ENCODE measurements at places on chromosomes 16 and 17. TPM values are rescaled to one million over a fixed set of nuclear protein-coding genes. Genes with fewer than 3 reads are reported as not detected.

DNA sequence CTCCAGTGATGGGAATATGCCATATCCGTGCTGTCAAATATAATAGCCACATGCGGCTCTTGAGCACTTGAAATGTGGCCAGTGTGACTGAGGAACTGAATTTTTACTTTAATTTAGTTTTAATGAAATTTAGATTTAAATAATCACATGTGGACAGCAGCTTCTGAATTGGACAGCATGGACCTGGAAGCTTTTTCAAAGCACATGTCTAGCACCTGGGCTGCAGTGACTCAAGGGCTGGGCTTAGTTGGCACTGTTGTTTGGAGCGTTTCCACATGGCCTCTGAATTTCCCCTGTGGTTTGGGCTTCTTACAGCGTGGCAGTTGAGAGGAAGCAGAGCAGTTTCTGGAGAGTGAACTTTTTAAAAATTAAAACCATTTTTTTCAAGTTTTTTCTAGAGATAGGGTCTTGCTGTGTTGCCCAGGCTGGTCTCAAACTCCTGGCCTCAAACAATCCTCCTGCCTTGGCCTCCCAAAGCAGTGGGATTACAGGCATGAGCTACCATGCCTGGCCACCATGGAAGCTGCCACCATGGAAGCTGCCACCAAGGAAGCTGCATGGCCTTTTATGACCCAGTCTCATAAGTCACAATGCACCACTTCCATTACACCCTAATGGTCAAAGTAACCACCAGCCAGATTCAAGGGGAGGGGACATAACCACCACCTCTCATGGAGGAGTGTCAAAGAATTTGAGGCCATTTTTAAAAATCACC lies 6.7 kb upstream of the TOB1 start:
- no peaks in the 10 kb centered on the region for H3K27me3 ChIP-seq
- no peaks in the 10 kb centered on the region for H3K36me3 ChIP-seq
- H3K4me1 ChIP-seq = peaks cover 43% of the 10 kb centered on the region
- H3K4me3 ChIP-seq = no peak overlapping the region
- DNase-seq = no peak

- H3K36me3 ChIP-seq = peaks cover 15% of the 10 kb centered on the region
- H3K27ac ChIP-seq = no peak overlapping the region
- no peaks in the 10 kb centered on the region for H3K27me3 ChIP-seq
These were observed 12.8 kb downstream of the RECQL5 start for GRCh38 chr17:75654176-75654575.

GRCh38 chr17:67218385-67218950 lies 26.5 kb downstream of the HELZ start:
- no peak for DNase-seq
- H3K27me3 ChIP-seq = no peaks in the 10 kb centered on the region
- peaks cover 6% of the 10 kb centered on the region for H3K36me3 ChIP-seq
- H3K4me1 ChIP-seq = peaks cover 16% of the 10 kb centered on the region

Gene GLG1
- 61.5 TPM for total RNA-seq

GRCh38 chr17:28065706-28066105 lies 23.2 kb downstream of the NLK start:
- no peak overlapping the region for H3K4me3 ChIP-seq
- H3K4me1 ChIP-seq = no peaks in the 10 kb centered on the region
- no peaks in the 10 kb centered on the region for H3K36me3 ChIP-seq
- DNase-seq = no peak
- no peaks in the 10 kb centered on the region for H3K27me3 ChIP-seq

Gene DLX4
- not detected for total RNA-seq

DNA sequence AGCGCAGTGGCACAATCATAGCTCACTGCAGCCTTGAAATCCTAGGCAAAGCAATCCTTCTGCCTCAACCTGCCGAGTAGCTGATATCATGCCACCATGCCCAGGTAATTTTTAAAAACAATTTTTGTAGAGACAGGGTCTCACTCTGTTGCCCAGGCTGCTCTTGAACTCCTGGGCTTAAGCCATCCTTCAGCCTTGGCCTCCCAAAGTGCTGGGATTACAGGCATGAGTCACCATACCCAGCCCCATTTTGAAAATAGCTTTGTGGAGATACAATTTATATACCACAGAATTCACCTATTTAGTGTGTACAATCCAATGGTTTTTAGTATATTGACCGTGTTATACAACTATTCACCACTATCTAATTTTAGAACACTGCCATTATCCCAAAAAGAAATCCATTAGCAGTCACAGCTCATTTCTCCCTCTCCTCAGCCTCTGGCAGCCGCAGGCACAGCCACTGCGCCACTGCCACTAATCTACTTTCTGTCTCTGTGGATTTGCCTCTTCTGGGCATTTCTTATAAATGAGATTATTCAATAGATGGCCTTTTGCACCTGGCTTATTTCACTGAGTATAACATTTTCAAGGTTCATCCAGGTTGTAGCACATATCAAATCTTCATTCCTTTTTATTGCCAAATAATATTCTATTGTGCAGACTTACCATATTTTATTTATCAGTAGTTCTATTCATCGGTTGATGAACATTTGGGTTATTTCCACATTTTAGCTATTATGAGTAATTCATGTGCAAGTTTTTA lies 6.5 kb downstream of the RNF157 start:
- H3K27ac ChIP-seq = no peak overlapping the region
- no peaks in the 10 kb centered on the region for H3K4me1 ChIP-seq
- no peaks in the 10 kb centered on the region for H3K36me3 ChIP-seq
- DNase-seq = no peak
- no peak overlapping the region for H3K4me3 ChIP-seq

- peak overlapping the region; percentile 8 for H3K27ac ChIP-seq
- H3K4me3 ChIP-seq = no peak overlapping the region
- no peaks in the 10 kb centered on the region for H3K27me3 ChIP-seq
- H3K36me3 ChIP-seq = no peaks in the 10 kb centered on the region
- H3K4me1 ChIP-seq = peaks cover 24% of the 10 kb centered on the region
- DNase-seq = no peak
These were observed 90.4 kb upstream of the PLEKHM1 start for GRCh38 chr17:45580924-45581323.

Gene PYY
- total RNA-seq = not detected

Gene ABAT
- total RNA-seq = 14.5 TPM

Gene SKAP1
- total RNA-seq = 5.1 TPM

DNA sequence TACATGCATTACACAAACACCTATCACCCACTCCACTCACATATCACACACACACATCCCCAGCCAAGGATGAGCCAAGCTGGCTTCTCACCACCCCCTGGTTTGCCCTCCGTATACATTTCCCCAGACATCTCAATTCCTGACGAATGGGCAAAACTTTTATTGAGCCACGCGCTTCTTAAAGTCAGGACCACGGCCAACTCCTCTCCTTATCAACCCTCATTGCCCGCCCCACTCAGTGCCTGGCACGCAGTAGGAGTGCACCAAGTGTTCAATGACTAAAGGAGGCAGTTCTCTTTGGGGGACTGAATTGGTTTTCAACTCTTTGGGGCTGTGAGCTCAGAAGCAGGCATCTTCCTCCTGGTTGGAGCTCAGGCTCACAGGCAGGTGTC lies 22.5 kb upstream of the C16orf78 start:
- no peak for DNase-seq
- no peaks in the 10 kb centered on the region for H3K36me3 ChIP-seq
- no peaks in the 10 kb centered on the region for H3K4me1 ChIP-seq
- no peak overlapping the region for H3K27ac ChIP-seq
- H3K4me3 ChIP-seq = no peak overlapping the region
- peaks cover 62% of the 10 kb centered on the region for H3K27me3 ChIP-seq

- no peak overlapping the region for H3K4me3 ChIP-seq
- H3K27ac ChIP-seq = no peak overlapping the region
- no peak for DNase-seq
- no peaks in the 10 kb centered on the region for H3K4me1 ChIP-seq
- no peaks in the 10 kb centered on the region for H3K36me3 ChIP-seq
These were observed 352.9 kb downstream of the TMEM114 start for GRCh38 chr16:8237452-8237851.

DNA sequence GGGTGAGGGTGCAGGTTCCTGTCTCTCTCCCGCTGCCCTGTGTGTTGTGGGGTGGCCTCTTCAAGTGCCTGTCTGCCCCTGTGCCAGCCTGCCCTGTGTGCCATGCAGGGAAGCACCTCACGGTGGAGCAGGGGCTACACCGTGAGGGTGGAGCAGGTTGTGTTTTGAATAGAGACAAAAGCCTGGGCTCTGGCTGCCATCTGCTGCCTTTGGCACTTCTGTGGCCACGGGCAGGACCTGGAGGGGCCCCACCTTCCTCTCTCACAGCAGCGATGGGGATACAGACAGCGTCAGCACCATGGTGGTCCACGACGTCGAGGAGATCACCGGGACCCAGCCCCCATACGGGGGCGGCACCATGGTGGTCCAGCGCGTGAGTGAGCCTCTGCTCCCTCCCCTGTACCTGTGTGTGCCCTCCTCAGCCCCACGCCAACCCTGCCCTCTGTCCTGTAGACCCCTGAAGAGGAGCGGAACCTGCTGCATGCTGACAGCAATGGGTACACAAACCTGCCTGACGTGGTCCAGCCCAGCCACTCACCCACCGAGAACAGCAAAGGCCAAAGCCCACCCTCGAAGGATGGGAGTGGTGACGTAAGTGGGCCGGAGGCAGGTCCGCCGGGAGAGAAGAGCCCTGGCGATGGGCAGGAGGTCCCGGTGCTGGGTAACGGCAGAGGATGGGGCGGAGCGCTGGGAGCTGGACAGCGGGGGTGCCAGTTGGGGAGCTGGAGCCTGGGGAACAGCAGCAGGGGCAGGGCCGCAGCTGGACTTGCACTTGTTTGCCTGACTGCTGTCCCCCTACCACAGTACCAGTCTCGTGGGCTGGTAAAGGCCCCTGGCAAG lies 5.4 kb upstream of the C17orf107 start:
- DNase-seq = no peak
- no peak overlapping the region for H3K27ac ChIP-seq
- peaks cover 67% of the 10 kb centered on the region for H3K36me3 ChIP-seq
- H3K4me1 ChIP-seq = peaks cover 5% of the 10 kb centered on the region
- H3K4me3 ChIP-seq = no peak overlapping the region
- H3K27me3 ChIP-seq = peaks cover 3% of the 10 kb centered on the region

DNA sequence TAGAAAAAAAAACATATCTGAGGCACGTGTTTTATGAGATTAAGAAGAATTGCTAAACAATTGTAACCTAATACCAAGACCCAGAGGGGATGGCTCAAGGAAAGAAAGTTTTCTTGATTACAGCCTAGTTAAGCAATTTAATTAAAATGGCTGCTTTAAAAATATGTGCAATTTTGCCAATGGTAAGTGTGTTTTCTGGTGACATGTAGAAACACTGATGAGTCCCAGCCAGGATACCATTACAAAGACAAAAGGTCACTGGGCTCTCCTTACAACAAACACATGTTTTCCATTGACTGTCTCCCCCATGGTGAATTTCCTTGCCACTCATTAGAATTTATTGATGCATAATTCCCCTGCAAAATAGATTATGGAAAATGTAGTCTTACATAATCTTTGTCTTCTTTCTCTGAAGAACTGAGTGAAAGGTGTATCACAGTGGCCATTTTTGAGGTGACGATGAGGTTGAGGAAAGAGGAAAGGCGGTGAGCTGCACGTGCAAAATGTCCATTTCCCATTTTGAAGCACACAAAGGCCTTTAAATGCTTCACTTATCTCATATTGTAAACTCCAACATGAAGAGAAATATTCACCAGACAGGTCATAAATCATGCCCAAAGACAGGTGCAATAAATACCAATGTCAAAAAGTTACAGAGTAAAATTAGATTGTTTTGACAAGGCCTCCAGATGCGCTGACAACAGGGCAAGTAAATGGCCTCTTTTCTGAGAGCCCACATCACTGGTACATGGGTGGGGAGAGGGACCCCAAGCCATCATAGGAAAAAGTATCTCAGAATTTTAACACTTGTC lies 696.9 kb downstream of the KCNJ2 start:
- no peak overlapping the region for H3K27ac ChIP-seq
- no peaks in the 10 kb centered on the region for H3K27me3 ChIP-seq
- H3K4me3 ChIP-seq = no peak overlapping the region
- H3K4me1 ChIP-seq = no peaks in the 10 kb centered on the region
- no peak for DNase-seq

- H3K36me3 ChIP-seq = no peaks in the 10 kb centered on the region
- peaks cover 3% of the 10 kb centered on the region for H3K4me1 ChIP-seq
- H3K27ac ChIP-seq = peak overlapping the region; percentile 39
- H3K4me3 ChIP-seq = no peak overlapping the region
These were observed 17.9 kb upstream of the NSMCE1 start for GRCh38 chr16:27286451-27286850.

GRCh38 chr17:29847527-29848400 lies 82.3 kb downstream of the SSH2 start:
- no peaks in the 10 kb centered on the region for H3K36me3 ChIP-seq
- no peak overlapping the region for H3K27ac ChIP-seq
- DNase-seq = no peak

GRCh38 chr17:80189611-80190010 lies 19.8 kb downstream of the CARD14 start:
- H3K36me3 ChIP-seq = no peaks in the 10 kb centered on the region
- H3K4me1 ChIP-seq = peaks cover 64% of the 10 kb centered on the region
- no peak overlapping the region for H3K4me3 ChIP-seq
- no peak overlapping the region for H3K27ac ChIP-seq
- DNase-seq = no peak

DNA sequence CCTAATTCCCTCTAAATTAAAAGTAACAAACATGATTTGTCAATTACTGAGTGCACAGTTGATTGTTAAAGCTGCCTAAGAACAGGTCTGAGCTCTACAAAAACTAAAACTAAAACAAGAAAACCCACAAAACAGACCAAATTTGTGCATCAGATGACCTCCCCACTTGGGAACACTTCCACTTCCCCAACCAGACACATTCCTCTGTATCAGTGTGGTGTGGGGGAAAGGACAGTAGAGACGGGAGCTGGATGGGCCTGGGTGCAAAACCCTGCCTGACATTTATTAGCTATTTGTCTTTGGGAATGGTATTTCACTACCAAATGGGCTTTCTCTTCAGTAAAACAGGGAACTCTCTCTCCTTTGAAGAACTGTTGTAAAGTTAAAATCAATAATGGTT lies 29.8 kb downstream of the STAT3 start:
- no peak for DNase-seq
- no peaks in the 10 kb centered on the region for H3K27me3 ChIP-seq

DNA sequence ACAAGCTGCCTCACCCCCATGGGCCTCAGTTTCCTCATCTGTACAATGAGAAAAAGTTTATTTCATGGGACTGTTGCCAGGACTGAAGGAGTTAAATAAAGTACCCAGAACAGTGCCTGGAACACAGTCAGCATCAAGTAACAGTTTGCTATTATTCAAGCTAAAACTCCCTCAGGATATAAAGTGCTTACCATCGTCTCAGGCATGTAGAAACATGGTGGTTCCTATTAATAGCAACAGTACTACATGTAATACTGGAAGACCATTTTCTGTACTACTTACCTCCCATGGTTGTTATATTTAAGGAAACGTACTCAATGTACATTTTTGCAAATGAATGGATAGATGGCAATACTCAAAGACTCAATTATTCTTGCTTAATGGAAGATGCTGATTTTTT lies 93.4 kb downstream of the NCOR1 start:
- H3K4me3 ChIP-seq = no peak overlapping the region
- H3K27ac ChIP-seq = no peak overlapping the region
- peaks cover 6% of the 10 kb centered on the region for H3K36me3 ChIP-seq
- no peaks in the 10 kb centered on the region for H3K4me1 ChIP-seq
- H3K27me3 ChIP-seq = no peaks in the 10 kb centered on the region

Data from esophagus squamous epithelium (tissue), 5 donors.